A549 treated with GW870086 at 1 μM for 4 hours (cell line): ENCODE measurements at places on chromosomes 11 and 22. TPM values are rescaled to one million over a fixed set of nuclear protein-coding genes. Genes with fewer than 3 reads are reported as not detected.

PDE3B gene
- total RNA-seq, result 1.8 to 2.2 TPM (median 2.1 TPM) in 5 replicates

FOSL1 gene
- 125 to 190 TPM (median 143 TPM) in 5 replicates for total RNA-seq

DUSP18 gene
- total RNA-seq, result 3.7 to 5.4 TPM (median 5.0 TPM) in 5 replicates

COX8A gene
- total RNA-seq, result 794 to 1,065 TPM (median 979 TPM) in 5 replicates

DMC1 gene
- 2.3 to 6.8 TPM (median 3.6 TPM) in 5 replicates for total RNA-seq

C11orf21 gene
- total RNA-seq, result not detected in 5 replicates

TCN2 gene
- 4.7 to 5.8 TPM (median 5.3 TPM) in 5 replicates for total RNA-seq

CSNK2A3 gene
- total RNA-seq, result 1.7 to 2.3 TPM (median 1.8 TPM) in 5 replicates

NOL12 gene
- total RNA-seq, result 25.7 to 27.6 TPM (median 26.2 TPM) in 5 replicates

NRIP3 gene
- total RNA-seq, result 0.63 to 1.1 TPM (median 0.92 TPM) in 5 replicates

P2RY2 gene
- 12.8 to 15.3 TPM (median 13.1 TPM) in 5 replicates for total RNA-seq

RASSF10 gene
- total RNA-seq, result 1.9 to 2.5 TPM (median 2.3 TPM) in 5 replicates

SAA2 gene
- 0.24 to 0.43 TPM in 2 of 5 replicates, not detected in the others for total RNA-seq

SAC3D1 gene
- total RNA-seq, result 33.6 to 55.1 TPM (median 50.9 TPM) in 5 replicates

MOB2 gene
- 37.2 to 43.6 TPM (median 41.6 TPM) in 5 replicates for total RNA-seq

YAP1 gene
- total RNA-seq, result 57.0 to 71.4 TPM (median 65.6 TPM) in 5 replicates

ARHGAP32 gene
- total RNA-seq, result 3.6 to 5.8 TPM (median 4.8 TPM) in 5 replicates

RAC2 gene
- total RNA-seq, result 0.14 to 0.43 TPM (median 0.22 TPM) in 4 of 5 replicates, not detected in the other

PNPLA5 gene
- not detected in 5 replicates for total RNA-seq

APOA4 gene
- 0.08 TPM in 1 of 5 replicates, not detected in the others for total RNA-seq

KRTAP5-2 gene
- total RNA-seq, result not detected in 5 replicates

UBXN1 gene
- total RNA-seq, result 111 to 129 TPM (median 116 TPM) in 5 replicates

KAT5 gene
- 40.6 to 53.9 TPM (median 50.3 TPM) in 5 replicates for total RNA-seq

CRYBB1 gene
- total RNA-seq, result not detected in 5 replicates

MYH9 gene
- total RNA-seq, result 145 to 175 TPM (median 165 TPM) in 5 replicates

GDPD4 gene
- not detected in 5 replicates for total RNA-seq

TMEM258 gene
- total RNA-seq, result 216 to 266 TPM (median 234 TPM) in 5 replicates

PKNOX2 gene
- 0.05 TPM in 1 of 5 replicates, not detected in the others for total RNA-seq

DDX25 gene
- total RNA-seq, result not detected in 5 replicates

GAS2 gene
- 0.27 to 0.98 TPM (median 0.58 TPM) in 5 replicates for total RNA-seq

CBLIF gene
- not detected in 5 replicates for total RNA-seq

CYP2D6 gene
- 0.40 to 0.91 TPM (median 0.55 TPM) in 5 replicates for total RNA-seq

TANGO2 gene
- total RNA-seq, result 10.8 to 17.2 TPM (median 12.7 TPM) in 5 replicates

SPDYC gene
- not detected in 5 replicates for total RNA-seq

TRIM68 gene
- 8.1 to 10.0 TPM (median 9.6 TPM) in 5 replicates for total RNA-seq

ZNF215 gene
- 0.88 to 1.2 TPM (median 1.1 TPM) in 5 replicates for total RNA-seq

TECTA gene
- total RNA-seq, result 0.02 to 0.13 TPM (median 0.06 TPM) in 5 replicates

OOSP1 gene
- total RNA-seq, result not detected in 5 replicates

FXYD2 gene
- 14.3 to 21.9 TPM (median 15.8 TPM) in 5 replicates for total RNA-seq

ELMOD1 gene
- 0.06 to 0.31 TPM (median 0.15 TPM) in 5 replicates for total RNA-seq

MRGPRF gene
- total RNA-seq, result 0.06 to 0.09 TPM (median 0.08 TPM) in 3 of 5 replicates, not detected in the others

SLC22A25 gene
- total RNA-seq, result not detected in 5 replicates

B3GAT1 gene
- total RNA-seq, result 0.03 TPM in 1 of 5 replicates, not detected in the others

F2 gene
- total RNA-seq, result 1.9 to 2.6 TPM (median 2.2 TPM) in 5 replicates

NXPE1 gene
- total RNA-seq, result not detected in 5 replicates

SLC43A3 gene
- 0.26 to 1.3 TPM (median 0.53 TPM) in 5 replicates for total RNA-seq

RNF169 gene
- 4.0 to 5.5 TPM (median 5.1 TPM) in 5 replicates for total RNA-seq

GVQW3 gene
- 0.72 to 1.5 TPM (median 1.1 TPM) in 5 replicates for total RNA-seq

CECR2 gene
- total RNA-seq, result 0.05 to 0.14 TPM (median 0.08 TPM) in 5 replicates

TRIM3 gene
- 13.6 to 20.3 TPM (median 17.9 TPM) in 5 replicates for total RNA-seq

SLC17A6 gene
- not detected in 5 replicates for total RNA-seq

MYOD1 gene
- not detected in 5 replicates for total RNA-seq

HOATZ gene
- total RNA-seq, result not detected in 5 replicates
